ENCODE measurements at places on chromosomes 1 and 21. TPM values are rescaled to one million over a fixed set of nuclear protein-coding genes. Genes with fewer than 3 reads are reported as not detected.

CD164L2 gene
- 1.2 TPM for total RNA-seq

LRRIQ3 gene
- total RNA-seq, result 0.26 TPM

CHRNB2 gene
- 1.8 TPM for total RNA-seq

DCST1 gene
- not detected for total RNA-seq

PPFIA4 gene
- total RNA-seq, result 3.9 TPM

CRYZL1 gene
- 15.4 TPM for total RNA-seq

SPRR1B gene
- not detected for total RNA-seq

PRUNE1 gene
- total RNA-seq, result 22.3 TPM

GRCh38 chr1:117671781-117672501 is 66.1 kb downstream of the TENT5C start:
- H3K4me3 ChIP-seq, result no peak overlapping the region
- H3K36me3 ChIP-seq, result no peaks in the 10 kb centered on the region
- no peaks in the 10 kb centered on the region for H3K4me1 ChIP-seq
- no peak overlapping the region for H3K27ac ChIP-seq
- no peaks in the 10 kb centered on the region for H3K27me3 ChIP-seq

GRCh38 chr1:244254467-244254866 is 197.2 kb downstream of the ADSS2 start:
- no peaks in the 10 kb centered on the region for H3K4me1 ChIP-seq
- H3K27ac ChIP-seq, result no peak overlapping the region
- no peak overlapping the region for H3K4me3 ChIP-seq

GRCh38 chr1:178393370-178393769 is 103.4 kb downstream of the CLEC20A start:
- H3K27me3 ChIP-seq, result no peaks in the 10 kb centered on the region
- no peak overlapping the region for H3K27ac ChIP-seq
- no peaks in the 10 kb centered on the region for H3K4me1 ChIP-seq
- no peaks in the 10 kb centered on the region for H3K36me3 ChIP-seq
- DNase-seq, result no peak

DNA sequence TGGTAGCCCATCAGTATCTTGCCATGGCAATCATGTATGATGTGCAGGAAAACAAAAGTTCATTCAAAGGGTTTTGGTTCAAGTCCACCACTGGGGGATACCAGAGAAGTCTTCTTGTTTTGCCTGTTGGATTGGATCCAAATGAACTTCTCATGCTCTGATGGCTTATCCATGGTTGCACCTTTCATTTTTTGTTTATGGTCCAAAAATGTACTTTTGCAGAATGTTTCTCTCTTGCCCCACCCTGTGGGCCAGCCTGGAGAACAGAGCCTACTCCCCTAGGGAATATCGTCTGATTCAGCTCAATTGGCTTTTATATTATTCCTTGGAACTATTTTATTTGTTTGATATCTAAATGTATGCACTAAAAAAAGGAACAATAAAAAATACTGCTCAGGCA is 20.1 kb upstream of the CLCA1 start:
- H3K4me3 ChIP-seq, result no peak overlapping the region
- no peaks in the 10 kb centered on the region for H3K4me1 ChIP-seq
- no peaks in the 10 kb centered on the region for H3K27me3 ChIP-seq
- no peak for DNase-seq
- H3K27ac ChIP-seq, result no peak overlapping the region

DNA sequence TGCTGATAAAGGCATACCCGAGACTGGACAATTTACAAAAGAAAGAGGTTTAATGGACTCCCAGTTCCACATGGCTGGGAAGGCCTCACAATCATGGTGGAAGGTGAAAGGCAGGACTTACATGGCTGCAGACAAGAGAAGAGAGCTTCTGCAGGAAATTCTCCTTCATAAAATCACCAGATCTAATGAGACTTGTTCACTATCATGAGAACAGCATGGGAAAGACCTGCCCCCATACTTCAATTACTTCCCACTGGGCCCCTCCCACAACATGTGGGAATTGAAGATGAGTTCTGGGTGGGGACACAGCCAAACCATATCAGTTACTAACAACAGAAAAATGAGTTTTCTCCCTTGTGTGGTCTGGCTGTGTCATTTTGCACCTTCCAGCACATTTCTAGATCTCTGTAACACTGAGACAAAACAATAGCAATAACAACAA is 741.4 kb downstream of the KCNT2 start:
- H3K36me3 ChIP-seq, result no peaks in the 10 kb centered on the region
- H3K27ac ChIP-seq, result no peak overlapping the region
- no peaks in the 10 kb centered on the region for H3K27me3 ChIP-seq
- no peak for DNase-seq

DNA sequence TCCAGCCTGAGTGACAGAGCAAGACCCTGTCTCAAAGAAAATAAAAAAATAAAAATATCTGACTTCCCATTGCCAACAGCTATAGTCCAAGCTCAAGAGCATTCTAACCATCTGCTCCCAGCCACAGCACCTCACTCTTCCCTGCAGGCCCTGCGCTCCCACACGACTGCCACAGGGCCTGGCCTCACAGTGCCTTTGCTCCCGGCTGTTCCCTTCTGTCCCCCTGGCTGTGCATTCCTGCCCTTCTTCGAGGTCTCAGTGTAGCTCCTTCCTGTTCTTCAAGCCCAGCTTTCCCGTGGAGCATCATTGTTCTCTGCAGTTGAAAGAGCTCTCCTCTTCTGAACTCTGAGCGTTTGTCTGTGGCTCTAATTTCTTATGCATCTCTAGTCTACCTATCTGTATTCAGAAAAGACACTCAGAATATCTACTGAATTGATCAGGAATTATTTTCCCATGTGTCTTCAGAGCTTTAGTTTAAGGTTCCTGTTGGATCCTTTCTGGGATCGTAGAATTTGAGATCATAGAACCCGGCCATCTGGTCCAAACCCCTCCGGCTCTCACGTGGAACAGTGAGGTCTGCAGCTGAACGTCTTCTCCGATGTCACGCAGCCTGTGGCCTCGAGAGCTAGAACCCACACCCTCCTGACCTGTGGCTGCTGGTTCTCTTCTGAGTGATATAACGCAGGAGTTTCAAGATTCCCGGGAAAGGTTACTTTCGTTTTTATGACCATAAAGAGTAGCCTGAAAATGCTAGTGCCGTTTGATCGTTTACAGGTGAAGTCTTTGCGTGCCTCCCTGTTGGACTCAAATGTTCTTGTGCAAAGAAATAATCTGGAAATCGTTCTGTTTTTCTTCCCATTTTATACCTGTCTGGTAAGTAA is 54.4 kb downstream of the DOP1B start:
- H3K4me1 ChIP-seq, result no peaks in the 10 kb centered on the region
- H3K27me3 ChIP-seq, result no peaks in the 10 kb centered on the region
- H3K36me3 ChIP-seq, result no peaks in the 10 kb centered on the region
- no peak for DNase-seq

DNA sequence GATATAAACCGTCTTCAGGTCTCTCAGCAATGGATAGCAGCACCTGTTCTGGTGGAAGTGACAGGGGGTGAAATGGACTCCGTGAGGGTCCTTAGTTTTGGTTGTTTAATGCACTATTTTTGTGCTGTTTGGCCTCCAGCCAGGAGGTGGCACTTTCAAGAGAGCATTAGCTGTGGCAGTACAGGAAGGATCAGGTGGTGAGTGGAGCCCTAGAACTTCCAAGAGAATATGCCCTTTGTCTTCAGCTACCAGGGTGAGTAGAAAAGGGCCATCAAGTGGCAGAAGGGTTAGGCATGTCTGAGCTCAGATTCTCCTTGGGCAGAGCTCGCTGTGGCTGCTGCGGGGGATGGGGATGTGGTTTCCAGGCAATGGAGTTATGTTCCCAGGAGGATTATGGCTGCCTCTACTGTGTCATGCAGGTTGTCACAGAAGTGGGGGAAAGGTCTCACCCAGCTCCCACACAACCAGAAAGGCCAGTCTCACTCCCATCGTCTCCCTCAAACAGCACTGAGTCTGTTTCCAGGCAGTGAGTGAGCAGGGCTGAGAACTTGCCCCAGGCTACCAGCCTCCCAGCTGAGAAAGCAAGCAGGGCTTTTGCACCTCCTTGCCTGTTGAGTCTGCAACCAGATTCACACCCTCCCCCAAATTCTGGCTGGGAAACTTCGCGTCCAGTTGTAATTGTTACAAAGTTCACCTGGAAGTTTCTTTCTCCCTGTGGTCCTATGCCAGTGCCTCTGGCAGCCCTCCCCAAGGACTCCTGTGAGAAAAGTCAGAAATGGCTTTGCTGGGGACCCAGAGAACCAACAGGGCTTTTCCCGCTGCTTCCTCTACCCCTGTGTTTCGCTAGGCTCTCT is 39.1 kb upstream of the TTLL7 start:
- no peaks in the 10 kb centered on the region for H3K4me1 ChIP-seq
- no peak overlapping the region for H3K27ac ChIP-seq
- H3K27me3 ChIP-seq, result no peaks in the 10 kb centered on the region
- no peak overlapping the region for H3K4me3 ChIP-seq
- no peaks in the 10 kb centered on the region for H3K36me3 ChIP-seq
- DNase-seq, result no peak

GRCh38 chr21:30613836-30614235 is at the start of gene KRTAP6-1:
KRTAP6-1 (minus strand) TSS chr21:30613930; CDS start chr21:30613904, 26 bp downstream.
- H3K27ac ChIP-seq, result no peak within 1 kb of the TSS
- peaks cover 17% of the 10 kb centered on the region for H3K36me3 ChIP-seq
- H3K4me1 ChIP-seq, result no peaks in the 10 kb centered on the region
- no peaks in the 10 kb centered on the region for H3K27me3 ChIP-seq
- DNase-seq, result no peak
- H3K4me3 ChIP-seq, result no peak within 1 kb of the TSS

- no peak overlapping the region for H3K27ac ChIP-seq
- H3K36me3 ChIP-seq, result no peaks in the 10 kb centered on the region
- H3K4me3 ChIP-seq, result no peak overlapping the region
- no peaks in the 10 kb centered on the region for H3K4me1 ChIP-seq
- DNase-seq, result no peak
These were observed 134.6 kb downstream of the GLIS1 start for GRCh38 chr1:53604291-53604919.

DNA sequence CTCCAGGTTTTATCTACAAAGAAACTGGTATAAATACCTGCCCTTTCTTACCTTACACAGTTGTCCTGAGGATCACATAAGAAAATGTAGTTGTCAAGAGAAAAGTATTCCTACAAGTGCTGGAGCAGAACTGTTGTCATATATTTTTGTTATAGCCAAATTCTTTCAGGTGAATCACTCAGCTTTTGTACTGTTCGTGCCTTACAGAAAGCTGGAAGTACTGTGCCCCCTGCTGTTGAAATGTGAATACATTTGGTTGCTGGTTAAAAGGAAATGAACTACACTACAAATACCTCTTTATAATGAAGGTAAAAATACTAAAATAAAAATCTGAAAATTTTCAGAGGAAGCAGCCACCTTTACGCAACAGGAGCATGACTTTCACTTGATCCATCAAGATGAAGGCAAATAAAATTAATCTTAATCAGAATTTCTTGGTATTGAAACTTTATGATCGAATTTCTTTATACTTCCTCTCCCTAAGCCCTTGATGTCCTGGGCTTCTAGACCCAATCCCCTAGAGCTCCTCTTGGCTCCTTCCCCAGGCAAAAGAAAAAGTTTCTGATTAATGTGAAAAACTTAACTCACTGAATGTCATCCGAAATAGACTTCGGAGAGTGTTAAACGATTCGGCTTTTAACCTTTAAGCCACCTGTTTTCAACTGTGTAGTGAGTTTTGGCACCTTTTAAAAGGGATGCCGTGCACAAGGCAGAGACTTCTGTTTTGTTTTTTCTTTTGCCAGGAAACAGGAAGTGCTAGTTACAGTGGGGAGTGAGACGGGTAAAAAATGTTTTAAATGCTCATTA is 12.5 kb downstream of the CHML start:
- no peaks in the 10 kb centered on the region for H3K27me3 ChIP-seq
- H3K36me3 ChIP-seq, result no peaks in the 10 kb centered on the region
- no peak overlapping the region for H3K4me3 ChIP-seq
- no peak overlapping the region for H3K27ac ChIP-seq
- no peak for DNase-seq

GRCh38 chr21:43801006-43801783 is 11.8 kb downstream of the RRP1 start:
- H3K4me3 ChIP-seq, result no peak overlapping the region
- no peaks in the 10 kb centered on the region for H3K27me3 ChIP-seq
- no peak overlapping the region for H3K27ac ChIP-seq
- no peak for DNase-seq
- H3K36me3 ChIP-seq, result peaks cover 62% of the 10 kb centered on the region

- peaks cover 19% of the 10 kb centered on the region for H3K4me1 ChIP-seq
- no peak overlapping the region for H3K27ac ChIP-seq
- H3K36me3 ChIP-seq, result peaks cover 30% of the 10 kb centered on the region
- no peak for DNase-seq
These were observed 68.7 kb upstream of the KLHDC7A start for GRCh38 chr1:18411820-18412641.

GRCh38 chr1:205925736-205926135 is 17.5 kb downstream of the SLC26A9 start:
- H3K4me3 ChIP-seq, result no peak overlapping the region
- no peaks in the 10 kb centered on the region for H3K4me1 ChIP-seq
- DNase-seq, result no peak
- no peak overlapping the region for H3K27ac ChIP-seq
- no peaks in the 10 kb centered on the region for H3K27me3 ChIP-seq

All from H9 (cell line).